Activated gamma-delta T cell treated with Interleukin-2 at 50 U/mL for 16 hours (primary cell): ENCODE measurements at places on chromosomes 2 and 18.

- DNase-seq: no peak
Measured at GRCh38 chr2:105184420-105184819, 57.1 kb upstream of the GPR45 start.

DNA sequence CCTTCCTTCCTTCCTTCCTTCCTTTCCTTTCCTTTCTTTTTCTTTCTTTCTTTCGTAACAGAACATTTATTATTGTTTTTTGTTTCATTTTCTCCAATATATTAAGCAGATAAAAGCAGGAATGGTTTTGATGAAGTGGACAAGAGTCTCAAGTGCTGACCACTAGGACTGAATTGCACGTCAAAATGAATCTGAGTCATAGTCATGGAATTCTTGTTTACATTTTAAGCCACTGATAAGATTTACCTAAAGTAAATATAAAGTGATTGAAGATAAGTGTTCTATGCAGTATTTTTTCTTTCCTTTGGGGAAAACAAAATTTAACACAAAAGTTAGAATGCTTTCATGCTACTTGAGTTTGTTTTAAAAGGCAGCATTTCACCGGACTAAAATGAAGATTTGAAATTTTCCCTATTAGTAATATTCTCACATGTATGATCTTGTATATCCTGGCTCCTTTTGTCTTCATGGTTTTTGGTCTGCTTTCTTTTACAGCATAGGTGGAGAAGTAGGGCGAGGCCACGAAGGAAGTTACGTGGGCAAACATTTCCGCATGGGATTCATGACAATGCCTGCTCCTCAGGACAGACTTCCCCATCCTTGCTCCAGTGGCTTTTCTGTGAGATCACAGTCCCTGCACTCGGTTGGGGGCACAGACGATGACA, 113.5 kb downstream of the NYAP2 start:
- DNase-seq: no peak

GRCh38 chr2:182078988-182079602, 93.4 kb downstream of the PPP1R1C start:
- no peak for DNase-seq

GRCh38 chr2:56053679-56054078, 130.1 kb upstream of the EFEMP1 start:
- DNase-seq: no peak

- DNase-seq: no peak
Measured at GRCh38 chr18:59520562-59521355, 161.7 kb upstream of the LMAN1 start.

DNA sequence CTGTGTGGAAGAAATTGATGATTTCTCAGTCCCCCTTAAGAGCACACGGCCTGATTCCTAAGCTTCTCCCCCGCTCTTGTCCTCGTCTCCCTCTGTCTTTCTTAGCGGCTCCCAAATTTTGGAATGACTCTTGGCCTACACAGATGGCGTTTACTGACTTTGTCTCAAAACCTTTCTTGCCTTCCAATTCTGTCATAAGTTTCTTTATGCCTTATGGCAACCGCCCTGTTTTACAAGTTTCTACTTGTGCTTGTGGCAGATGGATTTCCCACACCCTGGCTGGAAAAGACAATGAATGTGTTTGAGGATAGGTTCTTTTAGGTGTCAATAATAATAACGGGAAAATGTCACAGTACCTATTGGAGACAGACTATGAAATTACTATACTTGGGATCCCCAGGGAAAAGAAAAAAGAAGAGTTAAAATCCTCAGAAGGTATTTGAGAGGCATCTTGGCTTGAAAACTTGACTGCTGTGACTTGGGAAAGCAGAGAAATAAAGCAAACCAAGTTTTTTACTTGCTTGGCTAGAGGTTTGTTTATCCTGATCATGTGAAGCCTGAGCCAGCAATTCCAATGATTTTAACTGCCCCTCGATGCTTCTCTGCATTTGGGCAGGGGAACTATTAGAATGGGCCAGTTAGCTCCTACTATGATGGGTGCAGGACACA, 276.4 kb downstream of the HRH4 start:
- no peak for DNase-seq

GRCh38 chr2:232420073-232420454, 13.4 kb downstream of the ALPG start:
- no peak for DNase-seq

DNA sequence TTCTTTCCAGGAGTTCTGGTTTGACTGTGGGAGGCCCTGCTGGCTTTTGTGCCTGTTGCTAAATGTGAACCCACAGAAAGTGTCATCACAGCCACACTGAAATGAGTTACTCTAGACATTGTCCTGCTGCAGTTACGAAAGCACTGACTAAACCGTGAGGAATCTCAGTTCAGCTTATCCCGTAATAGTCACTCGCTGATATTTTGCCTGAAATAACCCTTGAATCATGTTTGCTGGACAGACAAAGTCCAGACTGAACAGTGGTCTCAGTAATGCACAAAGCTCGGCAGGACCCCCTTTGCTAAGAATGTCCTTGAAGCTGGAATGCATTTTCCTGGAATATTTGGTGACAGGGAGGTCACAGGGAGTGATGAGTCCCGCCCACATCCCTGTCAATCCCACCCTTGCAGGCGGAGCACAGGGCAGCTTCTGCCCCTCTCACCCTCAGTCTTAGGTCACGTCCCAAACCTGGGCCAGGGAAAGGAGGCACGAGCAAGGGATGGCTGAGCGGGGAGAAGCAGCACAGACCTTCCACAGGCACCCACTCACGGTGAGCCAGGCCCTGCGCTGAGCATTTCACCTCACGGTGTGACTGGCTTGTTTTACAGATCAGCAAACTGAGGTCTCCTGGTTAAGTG, 53.4 kb downstream of the ADI1 start:
- DNase-seq: no peak

- DNase-seq: no peak
Measured at GRCh38 chr2:203873461-203873860, 5.9 kb downstream of the CTLA4 start.

- no peak for DNase-seq
Measured at GRCh38 chr2:138502255-138503086, 901 bp downstream of the SPOPL start.

- DNase-seq: no peak
Measured at GRCh38 chr18:77144451-77145118, 12.0 kb upstream of the MBP start.

- no peak for DNase-seq
Measured at GRCh38 chr18:22728481-22729105, 204.5 kb upstream of the RBBP8 start.

DNA sequence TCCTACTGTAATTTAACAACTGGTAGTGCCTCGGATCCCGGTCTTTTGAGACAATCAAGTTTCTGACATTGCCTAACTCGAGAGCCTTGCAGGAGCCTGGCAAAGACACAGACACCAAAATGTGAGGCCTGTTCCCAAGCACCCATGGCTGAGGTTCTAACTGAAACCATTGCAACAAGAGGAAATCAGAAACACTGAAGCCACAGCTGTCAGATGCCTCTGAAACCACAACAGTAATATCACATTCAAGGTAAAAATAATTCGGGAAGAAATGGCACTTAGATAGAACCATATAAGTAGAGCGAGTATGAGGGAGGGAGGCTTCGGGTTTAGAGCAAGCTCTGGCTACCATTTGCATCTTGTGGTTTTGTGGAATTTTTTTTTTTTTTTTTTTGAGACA, 285.9 kb downstream of the FBXO15 start:
- DNase-seq: no peak

DNA sequence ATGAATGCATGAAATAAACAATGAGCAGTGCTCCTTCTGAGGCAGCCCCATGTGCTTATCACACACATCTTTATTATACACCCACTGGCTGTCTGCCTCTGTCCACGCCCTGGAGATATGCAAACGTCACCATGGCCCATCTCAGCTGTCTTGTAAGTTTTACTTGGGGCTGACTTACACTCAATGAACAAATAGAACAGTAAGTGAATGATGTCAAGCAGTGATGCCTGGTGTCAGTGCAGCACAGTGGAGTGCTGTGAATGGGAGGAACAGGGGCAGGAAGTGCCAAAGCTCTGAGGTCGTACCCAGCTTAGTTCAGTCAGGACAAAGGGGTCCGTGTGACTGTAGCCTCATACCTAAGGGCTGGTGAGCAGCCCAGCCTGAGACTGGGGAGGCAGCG, 659.5 kb upstream of the HS6ST1 start:
- DNase-seq: no peak

- no peak for DNase-seq
Measured at GRCh38 chr2:45332094-45332493, 279.0 kb downstream of the SRBD1 start.

- DNase-seq: no peak
Measured at GRCh38 chr18:24695168-24695567, 234.7 kb downstream of the HRH4 start.

GRCh38 chr2:101364878-101365277, 22.4 kb downstream of the CREG2 start:
- no peak for DNase-seq

GRCh38 chr2:2484301-2484700, 153.2 kb upstream of the MYT1L start:
- no peak for DNase-seq

GRCh38 chr2:28407131-28407975, 14.7 kb downstream of the FOSL2 start:
- DNase-seq: no peak

DNA sequence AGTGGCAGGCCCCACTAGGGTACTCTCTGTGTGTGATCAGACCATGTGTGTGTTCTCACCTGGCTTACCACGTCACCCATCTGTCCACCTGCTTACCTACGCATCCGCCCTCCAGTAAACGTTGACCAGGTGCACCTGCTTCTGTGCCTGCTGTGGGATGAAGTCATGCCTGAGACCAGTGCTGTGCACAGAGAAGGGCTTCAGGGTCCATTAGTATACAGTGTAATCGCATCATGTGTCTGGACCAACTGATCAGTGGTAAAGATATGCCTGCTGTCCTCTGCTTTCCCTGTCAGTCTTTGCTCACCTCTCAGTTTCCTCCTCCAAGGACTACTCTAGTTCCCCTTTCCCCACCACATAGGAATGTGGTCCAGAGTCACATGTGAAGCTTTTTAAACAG, 109.3 kb downstream of the FHOD3 start:
- no peak for DNase-seq

DNA sequence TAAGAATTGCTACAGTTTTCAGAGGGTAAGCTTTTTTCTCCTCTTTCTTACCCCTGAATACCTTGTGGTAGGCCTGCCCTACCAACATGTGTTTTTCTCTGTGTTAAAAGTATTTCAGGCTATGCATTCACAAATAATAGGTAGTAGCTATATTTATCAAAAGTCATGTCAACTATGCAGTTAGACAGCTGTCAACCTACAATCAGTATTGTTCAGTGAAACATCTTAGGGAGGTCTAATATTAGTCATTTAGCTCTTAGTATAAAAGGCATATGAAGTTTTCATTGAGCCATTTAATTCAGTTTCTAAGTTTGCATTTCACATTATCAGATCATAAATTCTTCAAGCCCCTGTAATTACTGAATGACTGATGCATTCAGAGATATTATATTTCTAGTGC, 36.7 kb downstream of the XIRP2 start:
- no peak for DNase-seq

GRCh38 chr2:67515056-67515455, 117.9 kb downstream of the ETAA1 start:
- DNase-seq: no peak

DNA sequence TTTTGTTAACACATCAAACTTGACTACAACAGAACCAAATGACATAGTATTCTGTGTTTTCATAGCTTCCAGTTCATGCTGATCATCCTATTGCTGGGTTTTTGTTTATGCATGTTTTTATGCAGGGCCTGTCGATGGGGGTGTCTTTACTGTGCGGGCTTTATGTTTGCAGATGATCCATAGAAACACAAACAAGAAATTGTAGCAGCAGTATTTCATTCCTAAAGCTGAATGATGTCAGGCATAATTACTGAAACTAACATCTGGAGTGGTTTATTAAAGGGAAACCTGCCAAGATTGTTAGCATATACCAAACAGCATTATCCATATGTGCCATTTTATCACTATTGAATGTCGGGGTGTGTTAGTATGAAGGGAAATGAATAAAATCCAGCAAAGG, 129.7 kb downstream of the PTPRM start:
- DNase-seq: no peak

GRCh38 chr2:181805228-181806038, 86.1 kb upstream of the ITPRID2 start:
- no peak for DNase-seq

DNA sequence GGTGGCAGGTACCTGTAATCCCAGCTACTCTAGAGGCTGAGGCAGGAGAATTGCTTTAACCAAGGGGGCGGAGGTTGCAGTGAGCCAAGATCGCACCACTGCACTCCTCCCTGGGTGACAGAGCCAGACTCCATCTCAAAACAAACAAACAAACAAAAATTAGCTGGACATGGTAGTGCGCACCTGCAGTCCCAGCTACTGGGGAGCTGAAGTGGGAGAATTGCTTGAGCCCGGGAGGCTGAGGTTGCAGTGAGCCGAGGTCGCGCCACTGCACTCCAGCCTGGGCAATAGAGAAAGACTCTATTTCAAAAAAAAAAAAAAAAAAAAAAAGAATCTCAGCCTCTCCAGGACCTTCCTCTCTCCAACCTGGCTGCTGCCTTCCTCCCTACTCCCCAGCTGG, 20.1 kb downstream of the SRSF7 start:
- DNase-seq: no peak

GRCh38 chr2:149329489-149330126, 779 bp upstream of the LYPD6 start:
- DNase-seq: no peak

DNA sequence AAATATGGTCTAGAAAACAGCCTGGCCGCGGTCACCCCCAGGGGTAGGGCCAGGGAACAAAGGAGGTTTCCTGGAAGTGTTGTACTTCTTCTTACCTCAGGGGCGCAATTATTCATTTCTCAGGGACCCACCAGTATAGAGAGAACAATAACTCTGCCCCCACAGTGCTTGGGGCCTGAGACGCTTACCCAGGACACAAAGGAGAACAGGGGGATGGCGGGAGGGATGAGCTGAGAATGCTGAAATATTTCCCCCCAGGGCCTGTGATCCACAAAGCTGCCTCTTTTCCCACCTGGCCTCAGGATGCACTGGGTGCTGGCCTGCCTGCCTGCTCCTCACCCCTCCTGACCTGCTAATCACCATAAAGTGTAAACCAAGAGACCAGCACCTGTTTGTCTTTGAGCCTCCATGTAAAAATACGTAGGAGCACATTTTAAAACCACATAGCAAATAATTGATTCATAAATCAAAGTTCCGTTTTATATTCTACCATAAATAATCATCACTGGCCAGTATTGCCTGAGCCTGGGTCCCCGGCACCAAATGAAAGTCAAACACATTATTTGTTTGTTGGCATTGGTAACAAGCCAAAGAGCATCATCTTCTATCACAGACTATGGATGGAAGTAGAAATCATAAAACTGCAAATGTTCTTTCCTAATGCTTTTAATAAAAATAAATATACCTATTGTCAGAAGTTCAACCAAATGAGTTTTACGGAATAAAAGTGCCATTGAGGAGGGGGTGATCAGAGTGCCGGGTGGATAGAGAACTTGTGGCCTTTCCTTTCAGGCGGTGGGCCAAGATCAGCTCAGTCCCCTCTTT, 67.3 kb upstream of the RMDN2 start:
- DNase-seq: no peak
